ENCODE measurements at places on chromosomes 6 and 20.

- no peak for DNase-seq
Observed at GRCh38 chr6:80690551-80691131, 584.2 kb downstream of the BCKDHB start.

DNA sequence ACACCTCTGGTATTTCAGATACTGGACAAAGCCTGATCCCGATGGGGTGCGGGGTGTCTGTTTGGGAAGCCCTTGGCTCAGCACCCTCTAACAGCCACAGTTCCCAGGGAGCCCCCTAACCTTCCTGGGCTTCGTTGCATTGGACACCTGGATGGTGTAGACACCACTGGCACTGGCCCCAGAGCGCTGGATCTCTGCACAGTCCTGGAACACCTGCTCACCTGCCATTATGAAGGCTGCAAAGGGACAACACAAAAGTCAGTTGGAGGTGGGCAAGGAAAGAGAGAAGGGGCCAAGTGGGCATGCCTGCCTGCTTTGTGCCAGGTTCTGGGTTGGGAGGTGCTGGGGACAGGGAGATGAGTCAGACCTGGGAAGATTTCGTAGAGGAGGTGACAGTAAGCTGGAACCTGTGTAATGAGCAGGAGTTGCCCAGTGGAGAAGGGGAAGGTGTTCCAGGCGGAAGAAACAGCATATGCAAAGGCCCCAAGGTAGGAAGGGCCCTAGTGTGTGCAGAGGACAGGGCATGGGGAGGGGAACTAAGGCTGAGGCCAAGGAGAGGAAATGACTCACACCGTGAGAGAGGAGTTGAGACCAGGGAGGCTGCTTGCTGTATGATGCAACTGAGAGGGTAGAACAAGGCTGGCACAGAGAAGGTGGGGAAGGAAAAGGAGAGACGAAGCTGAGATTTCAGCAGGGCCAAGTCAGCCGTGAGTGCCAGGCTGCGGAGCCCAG is 34.9 kb downstream of the ANGPT4 start:
- DNase-seq: no peak

GRCh38 chr6:11330413-11330760 is 97.9 kb upstream of the NEDD9 start:
- no peak for DNase-seq

DNA sequence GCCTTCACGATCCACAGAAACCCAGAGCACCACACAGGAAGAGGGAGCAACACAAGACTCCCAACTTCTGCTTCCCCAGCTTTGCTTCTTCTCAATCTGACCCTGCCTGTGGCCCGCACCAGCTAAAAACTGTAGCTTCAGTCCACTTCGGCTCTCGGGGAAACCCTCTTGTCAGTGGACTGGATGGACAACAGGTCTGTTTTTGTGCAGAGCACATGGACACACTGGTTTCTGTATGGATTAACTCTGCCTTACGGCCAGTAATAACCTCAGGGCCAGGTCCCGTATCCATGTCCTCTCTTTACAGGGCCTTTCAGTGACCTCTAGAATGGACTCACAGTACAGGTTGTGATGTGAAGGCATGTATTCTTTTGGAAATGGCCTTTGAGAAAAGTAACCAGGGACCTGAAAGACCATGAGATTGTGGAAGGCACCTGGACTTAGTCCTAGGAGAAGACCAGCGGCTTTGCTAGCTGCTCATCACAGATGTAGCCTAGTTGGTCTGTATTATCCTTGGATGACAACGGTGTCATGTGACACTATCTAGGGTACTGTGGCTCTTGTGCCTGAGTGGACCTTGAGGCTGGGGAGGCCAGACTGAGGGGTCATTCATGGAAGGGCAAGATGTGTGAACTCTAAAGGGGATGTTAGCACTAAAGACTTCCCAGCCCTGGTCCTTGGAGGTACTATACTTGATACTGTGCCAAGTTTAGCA is 5.8 kb downstream of the POLR1C start:
- no peak for DNase-seq

GRCh38 chr20:45211569-45212474 is 5.0 kb downstream of the SEMG1 start:
- DNase-seq: no peak
